ENCODE measurements at places on chromosomes 3 and 15.

- no peak for DNase-seq
Observed at GRCh38 chr15:64623347-64623996, 151.9 kb downstream of the RBPMS2 start.

DNA sequence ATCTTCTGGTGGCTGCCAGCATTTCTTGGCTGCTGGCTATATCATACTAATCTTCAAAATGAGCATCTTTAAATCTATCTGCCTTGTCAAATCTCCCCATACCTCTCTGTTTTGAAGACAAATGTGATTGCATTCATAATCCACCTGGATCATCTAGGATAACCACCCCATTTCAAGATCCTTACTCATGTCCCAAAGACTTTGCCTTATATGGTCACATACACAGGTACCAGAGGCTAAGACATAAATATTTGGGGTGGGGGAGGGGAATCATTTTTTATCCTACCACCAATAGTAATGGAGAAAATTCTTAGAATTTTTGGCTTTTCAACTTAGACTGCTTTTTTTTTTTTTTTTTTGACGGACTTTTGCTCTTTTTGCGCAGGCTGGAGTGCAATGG, 970.8 kb downstream of the PLOD2 start:
- no peak for DNase-seq

DNA sequence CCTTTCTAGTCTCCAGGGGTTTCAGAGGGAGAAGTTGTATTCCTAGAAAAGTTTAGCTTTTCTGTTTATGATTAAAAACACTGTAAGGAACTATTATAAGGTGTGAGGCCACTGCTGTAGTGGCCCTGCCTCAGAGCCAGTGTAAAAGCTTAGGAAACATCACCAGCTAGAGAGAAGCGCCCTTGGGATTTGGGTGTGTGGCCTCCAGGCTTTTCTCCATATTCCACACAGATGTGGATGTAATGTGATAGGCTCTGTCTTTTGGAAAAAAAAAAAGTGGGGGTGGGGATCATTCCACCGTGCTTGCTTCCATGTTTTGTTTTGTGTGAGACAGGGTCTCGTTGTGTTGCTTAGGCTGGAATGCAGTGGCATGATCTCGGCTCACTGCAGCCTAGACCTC, 13.9 kb downstream of the SEC61A1 start:
- no peak for DNase-seq

GRCh38 chr3:170259907-170260306, 37.7 kb downstream of the PRKCI start:
- DNase-seq: no peak

DNA sequence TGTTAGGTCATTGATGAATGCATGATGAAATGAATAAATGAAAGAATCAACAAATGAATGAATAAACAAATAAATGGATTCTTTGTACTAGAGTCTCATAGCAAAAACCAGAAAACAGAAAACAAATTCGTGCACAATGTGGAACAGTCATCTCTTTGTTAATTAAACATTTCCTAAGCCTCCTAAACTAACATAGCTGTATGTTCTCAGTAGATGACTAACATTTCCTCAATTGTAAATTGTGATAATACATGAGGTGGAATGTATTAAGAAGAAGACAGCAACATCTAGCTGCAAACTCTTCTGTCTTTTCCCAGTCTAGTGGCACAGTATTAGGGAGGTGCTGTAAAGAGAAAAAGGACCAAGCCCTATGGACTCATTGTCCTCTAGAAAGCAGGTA, 1021.0 kb downstream of the MCTP2 start:
- no peak for DNase-seq

GRCh38 chr3:36992806-36993325, at the start of gene EPM2AIP1:
EPM2AIP1 (minus strand) TSS chr3:36993131; CDS start chr3:36993077, 54 bp downstream.
- no peak for DNase-seq

DNA sequence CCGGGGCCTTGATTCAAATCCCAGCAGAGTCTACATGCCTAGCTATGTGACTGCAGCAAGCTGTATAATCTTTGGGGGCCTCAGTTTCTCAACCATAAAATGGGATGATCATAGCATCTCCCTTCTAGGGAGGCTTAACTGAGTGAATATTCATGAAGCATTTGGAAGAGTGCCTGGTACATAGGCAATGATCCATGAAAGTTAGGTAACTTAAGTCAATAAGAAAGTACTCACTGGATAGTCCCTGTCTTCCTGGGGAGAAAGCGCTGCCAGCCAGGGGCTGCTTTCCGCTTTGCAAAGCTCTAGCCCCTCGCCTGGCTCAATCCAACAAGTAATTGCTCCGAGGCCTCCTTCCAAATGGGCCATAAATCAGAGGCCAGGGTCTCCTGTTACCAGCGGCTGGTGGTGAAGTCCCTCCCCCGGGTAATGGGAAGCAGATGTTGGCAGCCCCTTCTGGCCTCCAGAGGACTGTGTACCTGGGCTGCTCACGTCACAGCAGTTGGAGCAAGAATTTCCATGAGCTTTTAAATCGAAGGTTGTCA, 521.9 kb upstream of the PROK2 start:
- peak; percentile 77 for DNase-seq

- no peak for DNase-seq
Observed at GRCh38 chr15:61545763-61546162, 316.7 kb upstream of the RORA start.

GRCh38 chr15:63079947-63080626, 37.5 kb downstream of the TPM1 start:
- DNase-seq: no peak

GRCh38 chr3:66182246-66182645, 38.6 kb upstream of the SLC25A26 start:
- peak; percentile 25 for DNase-seq

- DNase-seq: peak; percentile 79
Observed at GRCh38 chr3:185983495-185984141, 45.8 kb upstream of the TRA2B start.

GRCh38 chr3:120350401-120350941, 1.3 kb upstream of the LRRC58 start:
- peak; percentile 29 for DNase-seq

DNA sequence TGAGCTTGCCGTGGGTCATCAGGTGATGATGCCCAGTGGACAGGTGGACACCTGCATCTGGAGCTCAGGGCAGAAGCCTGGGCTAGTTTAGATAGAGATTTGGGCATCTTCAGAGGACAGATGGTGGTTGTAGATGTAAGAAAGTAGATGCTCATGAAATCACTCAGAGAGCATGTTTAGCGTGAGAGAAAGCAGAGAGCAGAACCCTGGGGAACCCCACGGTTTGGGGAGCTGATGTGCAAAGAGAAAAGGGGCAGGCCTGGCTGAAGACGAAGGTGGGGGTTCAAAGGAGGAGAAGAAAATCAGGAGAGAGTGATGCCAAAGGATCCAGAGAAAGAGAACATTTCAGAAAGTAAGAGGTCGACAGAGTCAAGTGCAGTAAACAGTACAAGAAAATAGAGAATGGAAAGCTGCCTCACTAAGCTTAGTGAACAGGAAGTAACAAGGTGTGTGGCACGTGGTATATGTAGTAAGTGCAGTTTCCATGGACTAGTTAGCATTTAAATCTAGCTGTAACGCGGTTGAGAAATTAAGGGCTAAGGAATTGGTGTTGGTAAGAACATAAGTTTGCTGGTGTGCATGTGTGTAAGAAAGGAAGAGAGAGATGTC, 13.5 kb downstream of the TIGIT start:
- no peak for DNase-seq

- no peak for DNase-seq
Observed at GRCh38 chr3:195129644-195130492, 141.1 kb downstream of the XXYLT1 start.

- DNase-seq: no peak
Observed at GRCh38 chr15:69636169-69636915, 183.7 kb downstream of the RPLP1 start.

DNA sequence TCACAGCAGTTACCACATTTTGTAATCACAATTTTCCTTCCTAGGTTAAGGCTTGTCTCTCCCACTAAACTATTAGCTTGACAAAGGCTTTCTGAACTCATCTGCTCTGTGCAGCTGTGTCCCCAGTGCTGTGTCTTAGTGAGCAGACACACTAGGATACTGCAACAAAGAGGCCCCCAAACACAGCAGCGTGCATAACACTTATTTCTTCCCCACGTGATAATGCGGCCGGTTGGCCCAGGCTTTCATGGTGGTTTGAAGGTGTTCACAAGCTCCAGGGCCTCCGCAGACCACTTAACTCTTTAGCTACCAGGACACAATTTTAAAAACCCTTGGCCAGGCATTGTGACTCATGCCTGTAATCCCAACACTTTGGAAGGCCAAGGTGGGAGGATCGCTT, 2.2 kb upstream of the HDAC11 start:
- peak; percentile 72 for DNase-seq

- DNase-seq: no peak
Observed at GRCh38 chr3:118802325-118803095, 232.1 kb downstream of the IGSF11 start.

DNA sequence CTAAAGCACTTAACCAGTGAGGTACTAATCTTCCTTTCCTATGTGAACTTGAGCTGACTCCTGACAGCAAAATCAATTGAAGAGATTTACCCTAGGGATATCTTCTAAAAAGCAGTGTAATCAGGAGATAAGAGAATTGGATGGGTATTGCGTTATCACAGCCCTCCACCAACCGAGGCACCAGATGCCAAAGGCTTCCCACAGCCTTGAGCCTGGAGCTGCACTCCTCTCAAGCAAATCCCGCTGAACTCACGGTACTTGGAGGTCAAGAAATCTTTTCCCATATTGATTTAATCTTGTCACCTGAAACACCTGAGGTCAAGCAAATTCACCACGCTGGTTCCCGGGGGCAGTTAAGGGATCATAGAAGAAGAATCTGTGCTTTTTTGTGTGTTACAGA, 346.8 kb downstream of the TBL1XR1 start:
- no peak for DNase-seq

DNA sequence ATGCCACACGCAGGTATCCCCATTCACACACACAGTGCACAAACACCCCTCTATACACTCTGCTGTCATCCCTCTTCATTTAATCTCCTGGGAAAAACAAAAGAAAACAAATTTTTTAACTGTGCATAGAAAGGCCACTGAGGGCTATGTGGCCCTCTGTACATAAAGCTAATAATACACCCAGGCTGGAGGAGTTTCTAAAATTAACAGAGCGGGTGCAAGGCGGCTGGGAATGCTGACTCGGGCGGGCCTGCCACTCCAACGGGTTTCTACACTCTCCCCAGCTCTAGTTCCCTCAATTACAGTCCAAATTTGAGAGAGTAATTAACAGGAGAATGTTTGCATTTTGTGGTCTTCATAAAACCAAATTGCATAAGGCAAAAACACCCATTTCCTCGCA, 23.1 kb downstream of the HCN4 start:
- DNase-seq: no peak

DNA sequence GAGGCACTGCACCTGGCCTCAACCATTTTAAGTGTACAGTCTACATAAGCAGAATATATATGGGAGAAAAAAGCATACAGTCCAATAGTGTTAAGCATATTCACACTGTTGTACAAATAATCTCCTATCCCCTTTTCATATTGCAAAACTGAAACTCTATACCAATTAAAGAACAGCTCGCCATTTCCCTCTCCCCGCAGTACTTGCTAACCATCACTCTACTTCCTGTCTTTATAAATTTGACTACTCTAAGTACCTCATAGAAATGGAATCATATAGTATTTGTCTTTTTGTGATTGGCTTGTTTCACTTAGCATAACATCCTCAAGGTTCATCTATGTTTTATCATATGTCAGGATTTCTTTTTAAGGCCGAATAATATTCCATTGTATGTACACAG, 21.6 kb upstream of the TASOR start:
- DNase-seq: no peak

DNA sequence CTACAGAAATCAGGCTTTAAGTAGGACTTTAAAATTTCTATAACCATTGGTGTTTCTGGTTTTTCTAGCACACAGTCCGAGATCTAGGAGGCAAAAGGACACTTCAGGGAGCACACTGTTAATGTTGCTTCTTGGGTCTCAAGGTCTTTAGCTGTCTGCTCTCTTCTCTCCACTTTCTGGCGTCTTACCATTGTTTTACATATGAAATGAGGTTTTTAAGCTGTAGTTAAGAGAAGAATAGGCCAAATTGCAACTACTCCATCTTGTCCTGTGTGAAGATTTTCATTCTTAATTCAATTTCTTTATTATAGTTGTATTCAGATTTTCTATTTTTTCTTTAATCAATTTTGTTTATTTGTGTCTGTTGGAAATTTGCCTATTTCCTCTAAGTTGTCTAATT, 151.4 kb downstream of the WNT7A start:
- DNase-seq: no peak

GRCh38 chr3:53342353-53342752, 5.0 kb downstream of the DCP1A start:
- DNase-seq: no peak

DNA sequence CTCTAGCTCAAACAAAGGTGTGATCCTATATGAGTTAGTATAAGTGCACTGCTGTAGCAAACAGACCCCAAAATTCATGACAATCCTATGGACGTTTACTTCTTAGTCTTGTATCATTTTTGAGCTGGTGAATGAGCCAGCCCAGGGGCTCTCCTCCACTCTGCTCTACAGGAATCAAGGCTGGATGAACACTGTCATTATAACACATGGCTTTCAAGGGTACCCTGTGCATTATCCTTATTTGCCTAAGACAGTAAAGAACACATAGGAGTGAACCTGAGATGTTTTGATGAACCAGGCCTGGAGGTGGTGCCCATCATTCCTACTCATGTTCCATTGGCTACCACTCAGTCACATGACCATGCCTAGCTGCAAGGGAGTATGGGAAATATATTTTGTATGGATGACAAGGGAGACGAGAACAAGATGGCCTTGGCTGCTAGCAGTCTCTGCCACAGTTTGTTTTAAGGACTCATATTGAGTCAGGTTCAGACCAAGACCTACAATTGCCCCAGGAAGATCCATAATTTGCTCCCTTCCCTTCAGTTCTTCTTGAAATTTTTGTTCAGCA, 107.4 kb upstream of the HES1 start:
- DNase-seq: no peak

GRCh38 chr3:155553780-155554179, 191.1 kb downstream of the PLCH1 start:
- no peak for DNase-seq

DNA sequence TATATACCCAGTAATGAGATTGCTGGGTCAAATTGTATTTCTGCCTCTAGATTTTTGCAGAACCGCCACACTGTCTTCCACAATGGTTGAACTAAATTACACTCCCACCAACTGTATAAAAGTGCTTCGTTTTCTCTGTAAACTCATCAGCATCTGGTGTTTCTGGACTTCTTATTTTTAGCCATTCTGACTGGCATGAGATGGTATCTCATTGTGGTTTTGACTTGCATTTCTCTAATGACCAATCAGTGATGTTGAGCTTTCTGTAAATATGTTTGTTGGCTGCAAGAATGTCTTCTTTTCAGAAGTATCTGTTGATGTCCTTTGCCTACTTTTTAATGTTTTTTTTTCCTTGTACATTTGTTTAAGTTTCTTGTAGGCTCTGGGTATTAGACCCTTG, 182.9 kb upstream of the TRIM42 start:
- DNase-seq: no peak

DNA sequence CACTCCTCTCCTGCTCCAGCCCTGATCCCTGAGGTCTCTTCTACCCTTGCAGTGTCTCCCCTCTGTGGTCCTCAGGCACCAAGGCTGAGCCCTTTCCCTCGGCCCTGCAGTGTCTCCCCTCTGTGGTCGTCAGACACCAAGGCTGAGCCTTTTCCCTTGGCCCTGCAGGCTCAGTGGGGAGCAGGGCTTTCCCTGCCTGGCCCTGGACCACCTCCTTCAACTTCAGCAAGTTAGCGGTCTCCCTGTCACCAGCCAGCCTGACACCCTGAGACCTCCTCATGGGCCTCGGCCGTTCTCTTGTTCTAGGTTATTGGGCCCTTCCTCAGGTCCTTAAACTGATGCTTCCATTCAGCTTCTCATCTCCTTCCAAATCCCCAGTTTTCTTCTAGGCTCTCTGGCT, 4.3 kb downstream of the NRROS start:
- no peak for DNase-seq
